Stomach (tissue), 19 donors: ENCODE measurements at places on chromosomes 5 and 9. TPM values are rescaled to one million over a fixed set of nuclear protein-coding genes. Genes with fewer than 3 reads are reported as not detected.

GRCh38 chr9:15469862-15470261 lies 40.9 kb downstream of the PSIP1 start:
- no peak for DNase-seq

SLC36A3 gene
- total RNA-seq = not detected

PCDHB5 gene
- total RNA-seq = 1.8 TPM

- DNase-seq = no peak
These were observed 29.6 kb downstream of the NOTCH1 start for GRCh38 chr9:136516191-136516654.

FABP6 gene
- total RNA-seq = not detected

- no peak for DNase-seq
These were observed 144.4 kb downstream of the GLIS3 start for GRCh38 chr9:4155221-4156026.

DNA sequence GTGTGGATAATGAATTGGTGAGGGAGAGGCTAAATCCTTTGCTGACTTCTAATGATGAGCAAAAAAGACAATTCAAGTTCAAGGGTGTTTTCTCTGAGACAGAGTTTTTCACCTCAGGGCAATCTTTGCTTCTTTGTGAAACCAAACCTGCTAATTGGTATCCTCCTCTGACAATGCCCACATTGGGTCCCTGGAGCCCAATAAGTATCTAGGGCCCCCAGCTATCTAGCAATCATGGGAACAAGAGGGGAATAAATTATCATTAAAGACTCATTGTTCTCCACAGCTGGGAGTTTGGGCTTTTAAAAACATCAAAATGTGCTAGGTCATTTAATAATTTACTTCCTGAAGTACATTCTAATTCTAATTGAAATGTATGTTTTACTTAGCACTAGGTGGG lies 227.3 kb downstream of the TMEM167A start:
- DNase-seq = no peak

DNA sequence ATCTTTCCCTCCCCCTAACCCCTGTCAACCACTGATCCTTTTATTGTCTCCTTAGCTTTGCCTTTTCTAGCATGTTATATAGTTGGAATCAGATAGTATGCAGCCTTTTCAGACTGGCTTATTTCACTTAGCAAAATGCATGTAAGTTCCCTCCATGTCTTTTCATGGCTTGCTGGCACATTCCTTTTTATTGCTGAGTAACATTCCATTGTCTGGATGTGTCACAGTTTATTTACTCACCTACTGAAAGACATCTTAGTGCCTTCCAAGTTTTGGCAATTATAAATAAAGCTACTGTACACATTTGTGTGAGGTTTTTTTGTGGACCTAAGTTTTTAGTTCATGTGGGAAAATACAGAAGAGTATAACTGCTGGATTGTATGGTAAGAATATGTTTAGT lies 230.1 kb downstream of the PBX3 start:
- DNase-seq = no peak

IL5 gene
- total RNA-seq = not detected

P4HA2 gene
- total RNA-seq = 31.7 TPM
